Caco-2 (cell line): ENCODE measurements at places on chromosomes 13 and 19.

DNA sequence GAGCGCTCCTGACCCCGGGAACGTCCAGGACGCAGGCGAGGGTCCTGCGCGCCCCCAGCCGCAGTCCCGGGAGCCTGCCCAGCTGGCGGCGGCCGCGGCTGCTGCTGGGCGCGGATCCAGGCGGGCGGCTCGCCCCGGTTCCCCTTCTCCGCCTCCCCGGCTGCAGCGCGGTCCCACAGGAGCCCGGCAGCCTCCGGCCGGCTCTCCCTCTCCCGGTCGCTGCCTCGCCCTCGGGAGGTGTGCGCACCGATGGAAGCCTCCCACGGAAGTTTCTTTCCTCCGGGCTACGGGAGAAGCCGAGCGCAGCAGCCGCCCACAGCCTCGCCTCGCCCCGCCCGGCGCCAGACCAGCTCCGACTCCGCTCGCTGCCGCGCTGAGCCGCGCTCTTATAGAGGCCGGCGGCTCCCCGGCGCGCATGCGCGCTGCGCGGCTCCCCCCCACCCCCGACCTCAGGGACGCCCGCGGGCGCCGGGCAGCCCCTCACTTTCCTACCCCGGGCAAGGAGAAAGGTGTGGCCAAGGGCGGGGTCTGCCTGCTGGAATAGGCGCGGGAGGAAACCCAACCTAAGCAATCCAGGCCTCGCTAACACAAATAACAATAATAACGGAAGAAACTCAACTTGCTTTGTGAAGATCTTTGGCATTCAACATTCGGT, at the start of gene SHISA2:
Gene SHISA2, minus strand, starts transcription at position 360 of the 655 bp plus-strand sequence. CDS start 1,041 bp downstream, outside the sequence.
- DNase-seq: no peak

DNA sequence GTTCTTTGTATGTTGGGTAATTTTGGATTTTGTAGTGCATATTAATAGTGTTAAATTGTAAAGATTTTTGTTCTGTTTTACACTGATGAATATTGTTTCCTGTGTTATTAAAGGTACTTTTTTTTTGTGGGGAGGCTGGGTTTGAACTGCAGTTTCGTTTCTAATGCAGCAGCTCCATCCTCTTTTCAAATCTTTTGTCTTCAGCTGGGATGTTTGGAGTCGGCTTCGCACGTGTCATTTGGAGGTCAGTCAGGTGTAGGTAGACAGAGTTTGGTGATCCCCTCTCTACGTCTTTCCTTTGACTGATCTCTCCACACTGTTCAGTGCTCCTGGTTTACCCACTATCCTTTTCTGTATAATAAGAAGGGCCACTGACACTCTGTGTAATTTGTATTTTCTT, 30.3 kb downstream of the TDRD3 start:
- no peak for DNase-seq

- DNase-seq: no peak
Measured at GRCh38 chr19:35528218-35529038, at the start of gene SBSN. Gene SBSN (minus strand): TSS chr19:35528311. CDS start chr19:35528281, 30 bp downstream.

GRCh38 chr13:26708007-26708297, 52.6 kb downstream of the GPR12 start:
- DNase-seq: no peak

DNA sequence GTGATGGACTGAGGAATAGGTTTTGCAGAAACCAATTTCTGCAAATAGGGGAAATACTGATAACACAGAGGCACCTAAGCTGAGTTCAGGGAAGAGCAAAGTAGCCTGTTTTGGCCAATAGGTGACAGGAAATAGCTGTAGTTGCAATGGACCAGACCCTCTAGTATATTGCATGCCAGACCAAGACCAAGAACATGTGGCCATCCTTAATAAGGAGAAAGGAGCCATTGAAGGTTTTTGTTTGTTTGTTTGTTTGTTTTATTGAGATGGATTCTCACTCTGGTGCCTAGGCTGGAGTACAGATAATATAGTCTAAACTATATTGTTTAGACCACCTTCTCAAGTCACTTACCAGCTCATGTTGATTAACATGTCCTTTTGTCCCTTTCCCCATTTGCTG, 101.5 kb downstream of the ZNF557 start:
- DNase-seq: no peak

- DNase-seq: no peak
Measured at GRCh38 chr19:35261356-35262100, 7.2 kb upstream of the USF2 start.

DNA sequence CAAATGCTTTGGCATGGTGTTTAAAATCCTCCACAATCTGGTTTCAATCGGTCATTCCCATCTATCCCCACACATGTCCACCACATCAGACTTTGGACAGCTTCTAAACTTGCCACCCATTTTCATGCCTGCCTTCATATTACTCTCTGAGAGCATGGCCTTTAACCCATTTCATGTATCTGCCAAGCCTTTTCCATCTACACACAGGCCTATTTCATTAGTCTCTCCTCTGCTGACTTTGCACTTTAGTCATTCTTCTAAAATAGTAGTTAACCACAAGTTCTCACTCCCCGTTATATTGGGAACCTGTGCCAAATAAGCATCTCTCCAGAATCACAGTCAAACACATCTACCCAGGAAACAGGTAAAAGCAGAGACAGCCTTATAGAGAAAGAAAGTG, 142.2 kb downstream of the MZT1 start:
- DNase-seq: no peak

GRCh38 chr19:3518659-3519058, 12.5 kb downstream of the FZR1 start:
- DNase-seq: no peak

DNA sequence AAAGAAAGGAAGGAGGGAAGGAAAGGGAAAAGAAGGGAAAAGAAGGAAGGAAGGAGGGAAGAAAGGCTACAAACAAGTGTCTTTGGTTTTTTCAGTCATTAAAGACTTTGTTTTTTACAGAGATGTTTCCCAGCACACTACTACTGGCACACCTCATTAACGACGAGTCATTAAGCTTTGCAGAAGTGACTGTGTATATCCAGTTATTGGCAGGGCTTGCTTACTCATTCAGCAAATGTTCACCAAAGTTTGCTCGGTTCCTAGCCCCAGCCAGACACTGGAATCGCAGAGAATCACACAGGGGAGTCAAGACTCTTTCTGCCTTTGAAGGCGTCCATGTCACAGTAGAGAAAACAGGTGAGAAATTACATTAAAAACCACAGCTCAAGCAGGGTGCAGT, 4.3 kb downstream of the NLRP12 start:
- no peak for DNase-seq

GRCh38 chr13:99656844-99657381, 155.6 kb downstream of the TM9SF2 start:
- no peak for DNase-seq

- no peak for DNase-seq
Measured at GRCh38 chr19:36573895-36574720, 1.0 kb upstream of the ZNF529 start.

- DNase-seq: no peak
Measured at GRCh38 chr13:99355267-99356011, 48.2 kb upstream of the GPR183 start.

- no peak for DNase-seq
Measured at GRCh38 chr19:16945364-16945714, 56.5 kb downstream of the F2RL3 start.

GRCh38 chr13:113941571-113942191, 32.2 kb downstream of the C13orf46 start:
- DNase-seq: no peak

- DNase-seq: no peak
Measured at GRCh38 chr19:821231-821824, 427 bp downstream of the PLPPR3 start.

GRCh38 chr19:30481823-30482222, 109.6 kb downstream of the ZNF536 start:
- DNase-seq: no peak

GRCh38 chr13:24192057-24192810, 31.7 kb downstream of the SPATA13 start:
- DNase-seq: peak; percentile 15

DNA sequence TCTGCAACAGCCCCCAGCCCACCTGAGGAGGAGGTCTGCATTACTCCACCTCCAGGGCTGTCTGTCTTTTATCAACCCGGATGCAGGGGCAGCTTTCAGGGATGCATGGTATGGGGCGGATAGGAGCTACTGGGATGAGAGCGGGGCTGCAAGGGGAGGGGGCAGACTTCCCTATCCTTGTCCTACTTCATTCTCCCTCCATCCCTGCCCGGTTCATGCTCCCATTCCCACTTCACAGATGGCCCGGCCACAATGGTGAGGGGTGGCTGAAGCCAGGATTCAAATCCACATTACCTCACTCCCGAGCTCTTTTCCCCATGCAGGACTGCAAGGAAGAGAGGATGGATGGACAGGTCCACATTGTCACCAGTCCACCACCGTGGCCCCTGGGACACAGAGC, 40.5 kb upstream of the VSTM2B start:
- DNase-seq: no peak

GRCh38 chr13:104785952-104786351, 1719.7 kb upstream of the SLC10A2 start:
- no peak for DNase-seq

DNA sequence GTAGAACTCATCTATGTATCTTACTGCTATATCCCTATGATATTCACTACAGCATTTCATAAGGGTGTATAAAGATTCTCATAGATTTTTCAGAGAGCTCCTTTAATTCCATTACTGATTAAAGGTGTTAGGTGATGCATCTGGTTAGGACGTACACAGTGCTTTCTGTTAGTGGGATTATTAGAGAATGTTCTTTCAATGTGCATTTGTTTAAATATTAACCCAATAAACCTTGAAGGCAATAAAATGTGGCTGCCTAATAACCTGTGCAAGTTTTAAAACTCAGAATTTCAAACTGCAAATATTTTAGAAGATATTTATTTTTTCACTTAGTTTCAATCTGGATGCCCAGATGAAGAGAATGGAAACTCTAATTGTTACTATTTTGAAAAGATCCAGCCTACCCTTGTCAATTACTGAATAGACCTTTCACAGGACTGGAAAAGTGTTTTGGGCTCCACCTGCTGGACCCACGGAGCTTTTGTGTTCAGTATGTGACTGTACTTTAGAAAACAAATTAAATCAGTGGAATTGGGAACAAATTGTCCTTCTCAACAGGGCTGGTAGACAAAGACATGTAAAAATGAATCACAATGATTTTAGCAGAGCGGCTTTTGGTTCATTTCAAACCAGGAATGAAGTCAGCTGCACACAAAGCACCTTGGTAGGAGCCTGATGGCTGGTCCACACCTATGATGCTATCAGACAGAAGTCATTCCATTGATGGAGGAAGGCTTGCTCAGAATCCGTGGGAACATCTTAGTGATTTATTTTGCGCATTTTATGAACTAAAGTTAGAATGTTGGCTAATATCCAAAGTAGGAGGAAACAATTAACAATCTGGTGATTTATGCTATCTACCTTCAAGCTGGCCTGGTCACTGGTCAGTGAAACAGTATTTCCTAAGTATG, 89.4 kb upstream of the RAP2A start:
- peak; percentile 65 for DNase-seq

DNA sequence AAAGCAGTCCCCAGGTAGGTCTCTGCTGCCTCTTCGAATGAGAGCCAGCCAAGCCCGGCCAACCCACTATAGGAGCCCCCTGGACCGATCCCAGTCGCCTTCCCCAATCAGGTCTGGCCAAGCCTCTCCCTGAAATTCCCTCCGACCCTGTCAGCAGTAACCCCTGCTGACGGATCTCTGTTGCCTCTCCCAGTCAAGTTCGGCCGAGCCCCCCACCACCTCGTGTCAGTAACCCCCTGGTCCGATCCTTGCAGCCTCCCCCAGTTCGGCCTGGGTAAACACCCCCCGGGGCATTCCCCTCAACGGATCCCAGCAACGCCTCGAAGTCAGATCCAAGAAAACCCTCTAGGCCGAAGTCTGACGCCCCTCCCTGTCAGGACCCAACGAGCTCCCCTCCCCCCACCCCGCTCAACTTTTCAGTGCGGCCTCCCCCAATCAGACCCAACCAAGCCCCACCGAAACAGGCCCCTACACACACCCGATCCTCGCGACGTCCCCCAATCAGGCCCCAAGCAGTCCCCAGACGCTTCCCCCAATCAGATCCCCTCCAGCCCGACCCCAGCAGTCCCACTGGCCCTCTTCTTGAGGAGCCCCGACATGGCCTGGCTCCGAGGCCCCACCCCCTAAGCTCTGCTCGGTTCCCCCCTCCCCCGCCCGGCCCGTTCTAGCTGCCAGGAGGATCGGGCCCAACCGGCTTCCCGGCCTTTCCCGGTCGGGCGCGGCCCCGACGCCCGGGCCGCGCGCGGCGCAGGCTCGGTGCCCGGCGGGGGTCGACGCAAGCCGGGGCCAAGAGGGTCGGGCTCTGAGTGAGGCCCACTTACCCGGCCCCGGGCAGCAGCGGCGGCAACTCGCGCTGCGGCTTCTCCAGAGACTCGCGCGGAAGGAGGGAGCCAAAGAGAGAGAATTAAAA, 1.8 kb downstream of the TNPO2 start:
- DNase-seq: peak; percentile 59

DNA sequence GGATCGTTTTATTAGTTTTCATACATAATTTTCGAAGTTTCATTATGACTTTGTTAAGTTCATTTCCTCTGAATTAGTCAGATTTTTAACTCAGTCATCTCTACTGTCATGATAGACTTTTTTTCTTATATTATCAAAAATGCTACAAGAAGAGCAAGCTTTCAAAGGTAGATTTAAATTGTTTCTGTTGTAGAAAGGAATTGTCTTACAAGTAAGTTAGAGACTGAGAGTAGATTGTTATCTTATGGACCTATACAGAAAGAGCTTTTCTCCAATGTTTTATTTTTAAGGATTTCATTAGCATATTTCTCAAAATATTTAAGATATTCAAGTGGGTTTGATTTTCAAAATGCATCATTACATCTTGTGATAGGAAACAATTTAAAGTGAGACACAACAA, 2.7 kb downstream of the MAB21L1 start:
- no peak for DNase-seq

- DNase-seq: no peak
Measured at GRCh38 chr13:54383604-54384003, 1355.0 kb downstream of the OLFM4 start.

- DNase-seq: no peak
Measured at GRCh38 chr19:58429745-58430144, 10.2 kb downstream of the ZNF132 start.
